Calu3 (cell line): ENCODE measurements at places on chromosomes 1 and 21.

- DNase-seq: peak; percentile 4
Observed at GRCh38 chr1:116693759-116694480, 26.4 kb upstream of the IGSF3 start.

DNA sequence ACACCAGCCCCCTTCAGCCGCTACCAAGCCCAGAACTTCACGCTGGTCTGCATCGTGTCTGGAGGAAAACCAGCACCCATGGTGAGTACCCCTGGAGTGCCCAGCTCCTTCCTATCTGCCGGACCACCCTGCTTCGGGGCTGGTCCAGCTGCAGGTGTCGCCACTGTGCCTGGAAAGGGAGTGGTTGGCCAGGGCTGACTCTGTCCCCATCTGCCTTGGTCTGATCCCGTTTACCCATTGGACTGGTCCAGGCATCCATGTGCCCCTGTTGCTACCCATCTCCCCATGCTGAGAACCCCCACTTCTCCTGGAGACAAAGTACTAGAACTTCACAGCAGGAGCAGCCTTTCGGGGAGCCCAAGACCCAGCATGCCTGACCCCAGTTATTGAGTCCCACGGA, 118.6 kb upstream of the KLHDC7A start:
- no peak for DNase-seq

DNA sequence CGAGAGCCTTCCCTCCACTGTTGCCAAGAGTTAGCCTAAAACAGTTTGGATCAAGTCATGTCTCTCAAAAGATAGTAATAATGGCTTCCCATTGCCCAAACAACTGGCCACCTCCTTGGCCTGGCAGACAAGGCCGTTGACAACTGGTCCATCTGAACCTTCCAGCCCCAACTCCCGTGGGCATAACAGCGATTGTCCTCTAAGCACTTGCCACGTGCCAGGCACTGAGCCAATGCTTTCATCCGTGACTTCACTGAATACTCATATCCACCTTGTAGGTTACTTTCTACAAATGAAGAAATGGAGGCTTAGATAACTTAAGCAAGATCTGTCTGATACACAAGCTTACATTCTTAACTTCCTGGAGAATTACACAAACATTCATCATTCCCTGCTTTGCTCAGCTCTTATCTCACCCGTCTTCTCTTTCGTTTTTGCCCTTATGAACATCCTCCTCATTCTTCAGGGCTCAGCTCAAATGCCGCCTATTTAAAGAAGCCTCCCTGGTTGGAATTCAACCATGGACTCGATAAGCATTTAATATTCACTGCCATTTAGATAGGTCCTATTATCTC, 106.4 kb downstream of the KCND3 start:
- no peak for DNase-seq

GRCh38 chr1:114369930-114370329, 141.1 kb downstream of the TRIM33 start:
- no peak for DNase-seq

DNA sequence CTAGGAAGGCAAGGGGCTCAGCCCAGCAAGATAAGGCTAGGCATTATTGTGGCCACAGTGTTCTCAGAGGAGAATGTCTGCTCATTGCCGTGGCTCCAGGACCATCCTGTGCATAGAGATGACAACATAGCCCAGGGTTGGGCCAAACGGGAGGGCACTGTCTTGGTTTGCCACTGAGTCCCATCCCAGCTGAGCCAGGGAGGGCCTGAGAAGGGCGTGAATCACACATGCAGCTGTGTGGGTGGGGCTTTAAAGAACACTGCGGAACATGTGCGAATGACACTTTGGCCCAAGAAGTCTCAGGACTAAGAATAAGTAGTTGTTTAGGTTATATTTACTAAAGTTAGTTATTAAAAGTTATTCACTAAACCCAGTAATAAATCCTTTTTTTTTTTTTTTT, 18.5 kb downstream of the CHAF1B start:
- no peak for DNase-seq

GRCh38 chr1:160781186-160781766, 14.7 kb upstream of the LY9 start:
- peak; percentile 82 for DNase-seq

DNA sequence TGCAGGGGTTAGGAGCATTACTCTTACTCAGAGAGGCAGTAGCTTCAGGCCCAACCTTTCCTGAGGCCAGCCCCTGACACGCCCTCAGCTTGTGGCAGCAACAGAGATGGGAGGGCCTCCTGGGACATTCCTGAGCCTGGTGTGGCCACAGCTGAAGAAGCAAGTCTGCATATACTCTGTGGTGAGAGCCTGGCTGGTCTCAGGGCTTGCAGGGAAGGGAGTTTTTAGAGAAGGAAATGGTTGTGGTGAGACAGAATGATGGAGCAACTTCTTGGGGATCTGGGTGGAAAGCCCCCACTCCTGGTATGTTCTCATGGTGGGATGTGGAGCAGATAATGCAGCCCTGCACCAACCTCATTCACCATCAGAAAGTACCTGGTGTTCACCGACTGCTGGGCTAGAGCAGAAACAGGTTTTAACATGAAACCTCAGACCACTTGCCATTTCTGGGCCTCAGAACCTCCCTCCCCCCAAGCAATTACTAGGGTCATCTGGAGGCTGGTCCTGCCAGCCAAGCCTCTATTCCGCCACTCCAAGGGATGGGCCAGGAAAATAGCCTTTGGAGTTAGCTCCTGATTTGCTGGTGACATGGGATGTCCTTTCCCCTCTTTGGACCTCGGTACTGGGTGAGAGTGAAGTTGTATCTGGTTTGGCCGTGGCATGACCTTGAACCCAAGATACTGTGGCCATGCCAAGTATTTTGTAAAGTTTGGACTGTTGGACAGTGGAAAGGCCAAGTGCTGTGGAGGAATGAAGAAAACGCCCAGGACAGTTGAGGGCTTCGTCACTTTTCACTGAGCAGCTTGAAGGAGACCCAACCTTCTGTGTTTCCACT, 28.1 kb upstream of the RNF19B start:
- DNase-seq: peak; percentile 90

DNA sequence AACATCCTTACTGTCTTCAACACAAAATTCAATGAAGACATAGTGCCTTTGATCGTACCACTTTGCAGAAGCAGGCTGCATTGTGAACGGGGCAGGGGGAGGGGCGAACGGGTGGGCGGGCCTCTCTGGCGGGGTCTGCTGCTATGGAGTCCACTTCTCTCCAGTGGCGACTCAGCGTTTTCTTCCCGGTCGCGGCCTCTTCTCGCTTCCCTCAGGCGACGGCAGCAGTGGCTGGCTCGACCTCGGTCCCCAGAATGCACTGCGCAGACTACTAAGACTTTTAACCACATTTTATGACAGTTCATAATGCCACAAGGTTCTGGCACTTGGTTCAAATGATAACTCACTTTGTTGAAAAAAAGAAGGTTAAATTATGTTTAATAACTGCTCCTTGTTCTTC, 21.2 kb downstream of the GBP2 start:
- DNase-seq: no peak

- DNase-seq: peak; percentile 50
Observed at GRCh38 chr21:14773777-14774345, 227.7 kb upstream of the SAMSN1 start.

- DNase-seq: peak; percentile 23
Observed at GRCh38 chr1:8939362-8939995, 6.2 kb upstream of the CA6 start.

DNA sequence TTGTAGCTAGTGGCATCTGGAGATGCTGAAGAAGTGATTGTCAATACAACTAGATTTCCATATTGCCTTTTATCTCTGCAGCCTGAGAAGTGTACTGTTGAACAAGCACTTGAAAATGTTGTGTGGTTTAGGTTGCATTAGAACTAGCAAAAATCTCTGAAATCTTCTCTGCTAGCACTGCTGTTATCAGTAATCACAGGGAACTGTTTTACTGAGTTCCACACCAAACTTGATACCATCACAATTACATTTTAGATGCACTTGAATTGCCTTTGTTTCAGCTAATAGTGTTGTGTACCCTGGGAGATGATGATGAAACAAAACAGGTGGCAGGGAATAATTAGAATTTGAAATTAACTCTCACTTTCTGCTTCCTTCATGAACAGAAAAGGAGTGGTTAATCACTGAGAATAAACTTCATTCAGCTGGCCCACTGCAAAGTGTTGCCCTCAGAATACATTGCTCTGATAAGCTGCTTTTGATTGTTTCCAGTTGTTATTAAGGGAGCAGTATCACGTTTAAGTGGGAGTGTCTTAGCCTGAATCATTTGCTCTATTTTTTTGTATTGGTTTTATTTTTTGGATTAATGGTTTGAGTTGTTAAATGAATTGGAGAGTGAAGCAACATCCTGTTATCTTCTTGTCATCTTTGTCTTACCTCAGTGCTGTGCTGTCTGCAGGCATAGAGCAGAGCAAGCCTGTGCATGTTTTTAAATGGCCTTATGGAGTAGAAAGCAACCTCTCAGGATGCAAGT, 13.0 kb downstream of the FAM20B start:
- DNase-seq: no peak

DNA sequence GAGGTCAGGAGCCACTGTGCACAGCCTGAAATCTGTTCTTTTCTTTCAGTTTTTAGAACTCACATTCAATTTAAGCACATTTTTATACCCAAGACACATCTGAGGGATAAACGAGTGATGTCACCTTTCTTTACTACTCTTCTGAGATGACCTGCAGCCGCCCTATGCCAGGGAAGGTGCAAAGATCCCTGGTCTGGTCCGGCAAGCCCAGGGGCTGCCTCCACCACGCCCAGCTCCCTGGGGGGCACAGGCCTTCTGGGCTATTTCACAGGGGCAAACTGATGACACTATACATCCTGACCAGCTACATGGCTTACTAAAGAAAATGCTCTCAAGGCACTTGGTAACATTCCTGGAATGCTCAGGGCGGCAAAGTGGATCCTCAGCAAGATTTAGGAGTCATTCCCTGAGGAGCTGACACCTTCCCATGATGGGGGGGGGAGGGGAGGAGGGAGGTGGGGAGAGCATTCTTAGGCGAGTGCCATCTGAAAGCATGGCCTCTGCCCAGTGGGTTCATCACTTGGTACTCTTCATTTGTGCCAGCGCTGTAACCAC, 11.3 kb downstream of the MRAP start:
- no peak for DNase-seq

GRCh38 chr1:165753934-165754333, 14.7 kb downstream of the TMCO1 start:
- DNase-seq: no peak

DNA sequence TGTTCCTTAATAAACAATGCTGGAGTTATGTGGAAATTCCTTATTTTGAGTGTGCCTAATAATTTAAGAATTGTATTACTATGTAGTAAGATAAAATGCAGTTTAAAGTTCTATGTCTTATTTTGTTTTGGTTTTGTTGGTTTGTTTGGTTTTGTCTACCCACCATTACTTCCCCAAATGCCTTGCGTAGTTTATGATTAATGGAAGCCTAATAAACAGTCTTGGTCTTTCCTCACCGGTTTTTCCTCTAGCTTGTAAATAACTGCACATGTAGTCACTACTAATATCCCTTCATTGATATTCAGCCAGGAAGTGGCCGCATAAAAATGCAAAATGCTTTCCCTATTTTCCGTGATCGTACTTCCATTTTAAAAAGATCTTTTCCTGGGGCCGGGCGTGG, 2.9 kb downstream of the SDCCAG8 start:
- no peak for DNase-seq

- DNase-seq: no peak
Observed at GRCh38 chr1:84998642-84999280, 1.8 kb upstream of the MCOLN2 start.

- no peak for DNase-seq
Observed at GRCh38 chr1:198556971-198557370, 16.5 kb upstream of the ATP6V1G3 start.
